Activated effector memory CD4-positive, alpha-beta T cell treated with Interleukin-2 at 50 U/mL for 16 hours (primary cell): ENCODE measurements at places on chromosomes 7 and 10.

DNA sequence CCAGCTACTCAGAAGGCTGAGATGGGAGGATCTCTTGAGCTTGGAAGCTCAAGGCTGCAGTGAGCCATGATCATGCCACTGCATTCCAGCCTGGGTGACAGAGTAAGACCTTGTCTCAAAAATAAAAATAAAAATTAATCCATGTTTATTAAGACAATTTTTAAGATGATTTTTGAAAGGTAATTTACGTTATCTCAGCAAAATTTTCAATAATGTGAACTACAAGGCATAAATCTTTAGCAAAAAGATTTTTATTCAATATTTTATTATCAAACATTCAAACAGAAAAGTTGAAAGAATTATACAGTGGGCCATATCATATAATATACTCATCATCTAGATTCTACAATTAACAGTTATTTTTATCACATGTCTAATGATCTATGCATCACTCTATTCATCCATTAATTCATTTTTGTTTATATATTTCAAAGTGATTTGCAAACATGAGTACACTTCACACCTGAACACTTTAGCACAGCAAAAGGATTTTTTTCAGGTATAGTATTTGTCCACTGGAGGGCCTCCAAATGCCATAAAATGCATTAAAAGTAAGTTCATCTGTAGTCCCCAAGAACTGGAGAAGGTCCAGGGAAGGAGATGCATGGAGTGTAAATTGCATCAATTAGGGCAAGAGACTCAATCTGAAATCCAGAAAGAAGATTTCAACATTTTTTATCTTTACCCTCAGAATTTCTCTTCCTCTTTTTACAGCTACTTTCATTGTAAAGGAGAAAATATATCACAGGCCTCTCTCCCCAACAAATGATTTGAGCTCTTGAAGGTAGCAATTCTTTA, 38.6 kb upstream of the RSBN1L start:
- no peak for DNase-seq

DNA sequence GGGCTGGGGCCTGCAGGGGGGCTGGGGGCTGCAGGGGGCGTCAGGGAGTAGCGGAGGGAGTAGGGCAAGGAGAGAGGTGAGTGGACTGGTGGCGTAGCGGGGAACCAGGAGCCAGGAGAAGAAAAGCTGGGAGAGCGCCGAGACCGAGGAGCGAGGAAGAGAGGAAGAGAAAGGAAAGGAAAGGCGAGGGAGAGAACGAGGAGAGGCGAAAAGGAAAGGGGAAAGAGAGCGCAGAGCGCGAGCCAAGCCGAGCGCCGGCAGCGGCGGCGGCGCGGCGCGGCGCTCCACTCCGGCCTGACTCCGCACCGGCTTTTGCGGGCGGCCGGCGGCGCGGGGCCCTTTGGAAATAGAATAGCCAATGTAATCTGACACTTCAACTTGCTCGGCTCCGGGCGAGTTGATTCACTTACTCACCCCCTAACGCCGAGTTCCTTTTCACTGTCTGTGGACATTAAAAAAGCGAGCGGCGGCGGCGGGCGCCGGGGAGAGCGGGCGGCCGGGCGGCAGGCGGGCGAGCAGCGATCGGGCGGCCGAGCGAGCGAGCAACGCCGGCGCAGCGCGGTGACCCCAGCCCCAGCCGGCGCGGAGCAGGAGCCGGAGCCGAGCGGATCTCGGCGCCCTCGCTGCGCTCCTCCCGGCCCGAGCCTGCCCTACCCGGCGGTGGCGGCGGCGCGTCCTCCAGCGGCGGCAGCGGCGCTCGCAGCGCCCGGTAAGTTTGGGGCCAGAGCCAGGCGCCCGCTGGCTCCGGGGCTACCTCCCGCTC, at the start of gene ZMIZ1:
Gene ZMIZ1, plus strand, starts transcription at position 405 of the 763 bp plus-strand sequence. CDS start 132,667 bp downstream, outside the sequence.
- DNase-seq: peak; percentile 75

DNA sequence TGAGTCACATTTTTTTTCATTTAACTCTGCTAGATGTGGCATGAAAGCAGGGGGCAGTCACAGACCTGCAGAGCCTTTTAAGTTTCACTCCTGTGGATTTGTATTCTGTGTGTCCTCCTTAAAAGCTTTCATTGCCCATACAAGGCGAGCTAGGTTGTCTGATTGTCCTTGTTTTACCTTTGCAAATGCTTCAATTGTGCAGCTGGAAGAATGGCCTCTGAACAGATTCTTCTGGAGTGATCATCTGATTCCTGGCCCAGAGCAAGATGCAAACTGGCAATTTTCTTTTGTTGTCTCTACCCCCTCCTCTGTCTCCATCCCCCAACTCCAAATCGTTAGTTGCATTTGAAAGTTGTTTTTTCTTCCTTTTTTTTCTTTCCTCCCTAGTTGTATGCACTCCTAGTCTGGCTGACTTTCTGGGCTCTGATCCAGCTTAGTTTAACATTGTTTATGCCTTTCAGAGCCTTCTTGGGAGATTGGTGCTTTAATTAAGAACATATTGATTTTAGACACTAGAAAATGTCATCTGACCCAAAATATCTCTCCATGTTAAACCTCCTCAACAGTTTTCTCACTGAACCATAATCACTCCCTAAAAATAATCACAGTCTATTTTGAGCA, 150.2 kb downstream of the REEP3 start:
- no peak for DNase-seq

GRCh38 chr7:36607721-36608095, 116.6 kb downstream of the AOAH start:
- no peak for DNase-seq

DNA sequence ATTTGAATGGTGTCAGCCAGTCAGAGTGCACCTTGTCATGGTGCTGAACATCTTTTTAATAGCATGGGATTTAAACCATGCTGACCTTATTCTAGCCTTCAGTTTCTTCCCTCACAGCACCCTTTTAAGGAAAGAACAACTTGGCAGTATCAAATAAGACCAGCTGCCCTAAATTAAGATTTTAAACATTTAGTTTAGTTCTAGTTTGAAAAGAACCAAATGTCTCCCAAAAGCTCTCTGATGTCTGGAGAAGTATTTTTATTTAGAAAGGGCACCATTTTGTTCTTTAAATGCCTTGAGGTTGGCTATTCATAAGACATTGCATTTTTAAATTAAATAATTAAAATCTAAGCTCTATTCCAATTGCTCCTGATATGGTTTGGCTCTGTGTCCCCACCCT, 121.1 kb downstream of the CCDC3 start:
- DNase-seq: no peak

DNA sequence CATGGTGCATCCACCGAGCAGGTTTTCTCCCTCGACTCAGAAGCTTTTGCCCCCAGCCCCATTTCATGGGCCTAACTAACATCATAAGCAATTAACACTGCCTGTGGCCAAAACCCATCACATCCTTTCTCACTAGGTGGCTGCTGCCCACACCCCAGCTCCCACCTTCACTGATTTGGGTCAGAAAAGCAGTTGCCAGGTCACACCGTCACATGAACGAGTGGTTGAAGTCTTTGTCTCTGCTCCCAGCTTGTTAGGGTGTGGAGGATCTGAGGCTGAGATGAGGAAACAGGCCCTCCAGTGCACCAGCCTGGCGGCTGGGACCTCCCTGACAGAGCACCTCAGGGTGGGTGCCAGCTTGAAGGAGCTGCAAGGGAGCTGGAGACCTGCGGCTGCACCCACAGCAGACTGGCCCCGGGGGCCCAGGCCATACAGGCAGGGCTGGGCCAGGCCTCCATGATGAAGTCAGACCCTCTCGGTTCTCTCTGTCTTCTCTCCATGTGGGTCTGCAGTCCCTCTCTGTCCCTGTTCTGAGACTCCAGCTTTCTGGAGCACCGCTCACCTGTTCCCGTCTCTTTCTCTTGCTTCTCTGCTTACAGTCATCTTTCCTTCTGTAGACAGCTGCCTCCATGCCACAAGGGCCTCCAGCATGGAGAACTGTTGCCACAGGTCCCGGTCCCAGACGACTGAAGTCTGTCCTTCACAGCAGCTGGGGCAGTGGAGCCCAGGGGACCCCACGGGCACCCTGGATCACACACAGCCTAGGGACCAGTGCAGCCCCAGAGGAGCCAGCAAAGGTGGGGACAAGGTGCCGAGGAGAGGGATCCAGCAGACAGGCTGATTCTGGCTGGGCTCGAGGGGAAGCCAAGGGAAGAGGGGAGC, 13.8 kb upstream of the INPP5A start:
- DNase-seq: no peak

DNA sequence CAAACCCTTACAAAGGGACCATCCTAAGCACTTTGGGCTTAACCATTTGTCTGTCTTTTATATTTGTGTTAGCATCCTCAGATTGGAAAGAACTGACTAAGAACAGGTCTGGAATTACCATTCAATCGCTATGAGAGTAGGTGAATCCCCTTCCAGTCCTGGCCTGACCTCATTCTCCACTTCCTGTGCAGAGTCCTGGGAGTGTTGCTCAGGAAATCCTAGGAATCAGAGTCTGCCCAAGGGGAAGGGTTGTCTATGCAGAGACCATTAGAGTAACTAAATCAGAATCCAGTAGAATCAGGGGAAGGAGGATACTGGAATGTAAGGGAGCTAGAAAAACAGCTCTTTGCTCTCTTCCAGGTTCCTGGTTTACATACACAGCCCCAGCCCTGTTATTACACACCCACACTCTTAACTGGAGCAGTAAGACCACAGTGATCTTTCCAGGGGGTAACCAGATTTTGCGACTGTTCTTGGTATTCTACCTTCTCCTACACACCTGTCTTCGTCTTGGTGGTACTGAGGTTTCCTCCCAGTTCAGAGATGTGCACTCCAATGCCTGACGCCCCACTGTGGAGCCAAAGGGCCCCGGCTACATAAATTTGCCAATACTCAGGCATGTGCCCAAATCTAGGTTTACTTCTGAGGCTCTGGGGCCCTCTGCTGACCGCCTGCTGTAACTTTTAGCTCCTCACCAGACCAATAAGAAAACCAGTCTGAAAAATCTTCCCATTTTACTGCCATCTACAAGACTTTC, 103.7 kb downstream of the RNF216 start:
- DNase-seq: no peak

- no peak for DNase-seq
These were observed 35.2 kb downstream of the UBTD1 start for GRCh38 chr10:97533888-97534287.

DNA sequence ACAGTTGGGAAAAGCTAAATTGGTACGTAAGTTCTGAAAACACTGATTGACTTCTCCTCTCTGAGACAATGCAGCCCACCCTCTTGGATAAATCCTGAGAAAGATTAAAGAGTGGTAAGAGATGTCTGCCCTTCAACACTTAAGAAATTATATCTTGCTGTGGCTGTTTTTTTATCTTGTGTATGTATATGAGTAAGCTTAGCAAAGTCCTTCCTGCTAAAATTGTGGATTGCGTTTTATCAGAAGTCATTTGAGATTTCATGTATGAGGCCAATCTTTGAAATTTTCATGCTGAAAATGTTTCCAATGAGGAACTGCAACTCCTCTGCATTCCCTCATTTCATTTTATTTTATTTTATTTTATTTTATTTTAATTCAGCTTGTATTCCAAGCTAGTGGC, 106.2 kb upstream of the INHBA start:
- no peak for DNase-seq

GRCh38 chr7:69635555-69636185, 37.4 kb downstream of the AUTS2 start:
- no peak for DNase-seq

DNA sequence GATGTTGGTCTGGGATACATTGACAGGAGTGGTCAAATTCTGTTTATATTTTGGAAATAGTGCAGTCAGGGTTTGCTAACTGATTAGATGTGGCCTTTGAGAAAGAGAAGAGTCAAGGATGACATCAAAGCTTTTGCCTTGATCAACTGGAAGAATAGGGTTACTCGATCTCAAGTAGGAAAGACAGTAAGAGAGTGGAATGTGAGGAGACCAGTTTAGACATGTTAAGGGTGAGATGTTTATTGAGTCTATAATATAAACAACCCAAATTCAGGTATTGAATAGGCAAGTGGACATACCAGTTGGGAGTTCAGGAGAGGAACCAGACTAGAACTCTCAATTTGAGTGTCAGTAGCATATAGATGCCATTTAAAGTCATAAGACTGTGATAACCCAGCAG, 1.9 kb upstream of the ANKRD7 start:
- no peak for DNase-seq

DNA sequence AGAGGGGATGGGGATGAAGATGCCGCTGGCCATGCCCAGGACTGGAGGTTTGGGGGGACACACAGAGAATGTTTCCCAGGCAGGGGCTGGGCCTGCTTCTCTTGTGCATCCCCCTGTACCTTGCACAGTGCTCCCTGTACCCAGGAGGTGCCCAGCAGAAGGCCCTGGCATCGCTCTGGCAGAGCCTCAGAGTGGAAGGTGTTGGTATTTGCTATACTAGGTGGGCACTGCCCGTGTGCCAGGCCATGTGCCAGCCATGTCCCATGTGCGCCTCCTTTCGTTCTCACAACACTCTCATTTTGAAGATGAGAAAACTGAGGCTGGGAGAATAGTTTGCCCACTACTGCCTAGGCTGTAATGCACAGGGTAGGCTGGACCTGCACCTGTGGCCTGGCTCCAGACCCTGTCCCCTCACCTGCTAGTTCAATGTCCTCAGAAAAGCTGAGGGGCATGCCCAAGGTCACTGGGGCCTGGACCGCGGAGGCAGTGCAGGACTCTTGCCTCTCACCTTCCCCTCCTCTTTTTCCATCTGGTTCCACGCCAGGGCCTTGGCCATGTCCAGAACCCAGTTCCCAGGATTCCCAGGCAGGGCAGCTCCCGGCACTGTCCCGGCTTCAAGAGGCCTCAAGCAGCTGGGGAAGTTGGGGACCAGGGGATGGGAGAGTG, 64.7 kb downstream of the GOLGA7B start:
- DNase-seq: no peak

DNA sequence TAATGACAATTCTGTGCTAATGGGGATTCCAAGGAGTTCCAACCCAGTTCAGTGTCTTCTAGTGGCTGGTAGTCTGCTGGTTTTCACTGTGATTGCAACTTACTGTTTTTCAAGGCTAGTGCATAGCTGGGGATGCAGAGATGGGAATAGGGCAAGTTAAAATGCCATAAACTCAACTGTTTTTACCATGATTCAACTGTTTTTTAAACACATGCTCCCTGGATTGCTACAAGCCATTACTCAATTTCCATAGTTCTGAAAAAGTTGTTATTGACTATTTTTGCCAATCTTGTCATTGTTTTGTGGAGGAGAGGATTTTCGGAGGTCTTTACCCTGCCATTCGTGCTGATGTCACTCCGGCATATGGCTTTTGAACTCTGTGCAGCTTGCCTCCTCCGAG, 245.3 kb downstream of the SUGCT start:
- no peak for DNase-seq

- DNase-seq: peak; percentile 88
These were observed at the start of gene INSIG1 for GRCh38 chr7:155297517-155298287. INSIG1 (plus strand) TSS chr7:155297878; CDS start chr7:155298286, 408 bp downstream.

GRCh38 chr10:116984202-116984990, 20.6 kb downstream of the SHTN1 start:
- DNase-seq: no peak

GRCh38 chr7:114148779-114149178, 230.0 kb upstream of the PPP1R3A start:
- no peak for DNase-seq

GRCh38 chr10:132900211-132900756, 42.1 kb downstream of the CFAP46 start:
- DNase-seq: no peak

DNA sequence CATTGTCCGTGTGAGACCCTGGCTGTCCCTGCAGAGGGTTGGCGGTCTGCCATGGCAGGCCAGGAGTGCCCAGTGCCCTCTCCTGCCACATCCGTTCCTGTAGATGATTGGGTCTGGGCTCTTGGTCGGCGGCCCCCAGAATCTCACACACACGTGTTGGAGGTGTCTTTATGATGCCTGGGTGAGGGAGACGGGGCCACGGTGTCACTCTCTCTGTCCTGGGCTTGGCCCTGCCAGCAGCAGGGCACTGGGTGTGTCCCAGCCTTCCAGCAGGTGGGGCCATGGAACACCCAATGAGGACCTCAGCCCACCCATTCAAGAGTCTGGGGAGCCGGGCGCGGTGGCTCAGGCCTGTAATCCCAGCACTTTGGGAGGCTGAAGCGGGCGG, 30.2 kb downstream of the UNC5B start:
- no peak for DNase-seq

GRCh38 chr10:373015-373414, 237.8 kb downstream of the ZMYND11 start:
- DNase-seq: no peak
